ENCODE measurements at places on chromosomes 3 and 15. TPM values are rescaled to one million over a fixed set of nuclear protein-coding genes. Genes with fewer than 3 reads are reported as not detected.

Gene AMOTL2
- 197 TPM for total RNA-seq

Gene SLC7A14
- total RNA-seq = not detected

Gene FBXO40
- 0.05 TPM for total RNA-seq

Gene C15orf62
- total RNA-seq = 0.27 TPM

Gene EPM2AIP1
- 7.2 TPM for total RNA-seq

Gene XIRP1
- not detected for total RNA-seq

DNA sequence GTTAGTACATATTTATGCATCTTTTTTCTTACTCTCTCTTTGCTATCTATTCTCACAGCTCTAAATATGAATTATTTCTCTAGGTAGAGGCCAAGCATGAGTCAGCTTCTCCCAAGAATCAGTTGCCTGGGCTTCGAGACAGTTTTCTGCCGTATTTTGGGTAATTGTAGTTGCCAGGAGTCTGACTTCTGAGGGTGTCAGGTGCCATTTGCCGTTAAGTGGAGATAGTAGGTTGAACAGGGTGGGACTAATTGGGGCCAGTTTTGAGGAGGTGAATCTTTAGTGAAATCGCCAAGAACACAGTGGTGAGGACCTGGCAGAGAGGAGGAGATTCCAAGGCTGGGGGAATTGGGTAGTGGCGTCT, 7.8 kb upstream of the NRROS start:
- DNase-seq = no peak

DNA sequence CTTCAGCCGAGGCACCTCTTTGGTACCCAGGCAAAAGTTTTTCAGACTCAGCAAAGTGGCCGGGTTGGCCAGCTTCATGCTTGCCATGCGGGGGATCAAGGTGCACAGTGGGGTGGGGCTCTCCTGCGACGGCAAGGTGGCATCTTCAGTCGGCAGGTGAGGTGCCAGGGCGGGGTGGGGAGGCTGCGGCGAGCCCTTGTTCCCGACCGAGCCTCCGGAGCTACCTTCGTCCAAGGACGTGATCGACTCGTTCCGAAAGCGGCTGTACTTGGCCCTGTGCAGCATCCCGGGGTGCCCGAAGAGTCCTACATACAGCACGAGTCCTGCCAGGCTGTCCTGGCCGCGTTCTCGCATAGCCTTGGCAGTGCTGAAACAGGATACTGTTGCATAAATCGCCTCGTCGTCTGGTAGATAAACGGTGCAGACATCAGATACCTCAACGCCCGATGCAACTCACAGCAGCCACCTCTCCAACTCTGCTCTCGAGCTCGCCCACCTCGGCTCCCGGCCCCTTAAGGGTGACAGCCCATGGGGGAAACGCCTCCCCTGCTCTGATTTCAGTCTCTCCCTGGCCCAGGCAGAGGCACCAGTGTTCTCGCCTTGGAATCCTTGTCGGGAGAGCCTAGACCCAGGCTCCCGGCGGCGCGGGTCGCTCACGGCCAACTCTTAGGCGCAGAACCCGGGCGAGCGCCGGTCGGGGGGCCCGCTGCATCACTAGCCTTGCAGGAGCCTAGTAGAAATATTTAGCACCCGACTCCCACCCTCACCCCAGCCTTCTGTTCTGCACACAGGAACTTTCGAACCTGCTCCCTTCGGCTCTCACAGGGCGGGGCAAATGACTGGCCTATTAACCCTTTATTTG, 826 bp downstream of the SHC4 start:
- no peak for DNase-seq

- no peak for DNase-seq
These were observed 172.6 kb upstream of the CHL1 start for GRCh38 chr3:24006-24405.

GRCh38 chr3:174869448-174869847, 10.3 kb downstream of the NAALADL2 start:
- no peak for DNase-seq

- DNase-seq = no peak
These were observed 20.9 kb downstream of the SYN2 start for GRCh38 chr3:12024959-12025570.

- peak; percentile 26 for DNase-seq
These were observed 21.2 kb downstream of the PXK start for GRCh38 chr3:58353722-58354553.

DNA sequence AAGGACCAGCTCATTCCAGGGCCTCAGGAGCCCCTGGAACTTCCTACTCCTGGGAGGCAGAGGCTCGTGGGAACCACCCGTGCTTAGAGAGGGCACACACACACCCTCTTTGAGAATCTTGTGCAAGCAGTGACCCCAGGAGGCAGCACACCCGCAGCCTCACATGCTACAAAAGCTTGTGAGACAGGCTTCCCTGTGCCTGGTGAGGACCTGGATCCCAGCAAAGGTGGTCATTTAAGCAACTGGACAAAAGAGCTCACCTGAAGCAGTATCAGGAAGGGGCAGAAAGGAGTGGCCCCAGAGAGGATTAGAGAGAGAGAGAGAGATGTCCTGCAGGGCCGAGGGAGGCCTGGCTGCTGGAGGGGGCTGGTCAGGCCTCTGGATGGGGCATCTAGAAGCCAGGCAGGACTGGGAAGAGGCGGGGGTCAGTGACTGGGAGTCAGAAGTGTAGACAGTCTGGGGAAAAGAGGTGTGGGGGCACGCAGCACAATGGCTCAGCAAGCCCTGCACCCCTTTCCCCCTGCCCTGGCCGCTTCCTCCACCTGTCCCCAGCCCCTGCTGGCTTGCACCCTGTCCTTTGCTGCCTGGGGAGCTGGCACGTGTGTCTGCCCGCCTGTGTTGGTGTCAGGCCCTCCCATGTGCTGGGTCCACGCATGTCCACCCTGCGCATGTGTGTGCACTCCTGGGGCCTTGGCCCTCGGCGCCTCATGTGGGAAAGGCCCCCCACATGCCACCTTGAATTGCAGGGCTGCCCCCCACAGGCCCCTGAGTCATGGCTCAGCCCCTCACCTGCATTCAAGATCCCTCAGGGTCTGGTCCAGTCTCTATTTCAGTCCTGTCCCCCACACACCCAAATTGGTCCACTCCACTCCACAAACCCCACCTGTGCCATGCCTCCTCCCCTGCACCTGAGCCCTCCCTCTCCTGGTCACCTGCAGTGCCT, 36.9 kb downstream of the TSPAN3 start:
- no peak for DNase-seq

GRCh38 chr15:96350934-96351724, 20.6 kb downstream of the NR2F2 start:
- no peak for DNase-seq

GRCh38 chr3:134325061-134325705, 49.1 kb downstream of the AMOTL2 start:
- DNase-seq = peak; percentile 35

DNA sequence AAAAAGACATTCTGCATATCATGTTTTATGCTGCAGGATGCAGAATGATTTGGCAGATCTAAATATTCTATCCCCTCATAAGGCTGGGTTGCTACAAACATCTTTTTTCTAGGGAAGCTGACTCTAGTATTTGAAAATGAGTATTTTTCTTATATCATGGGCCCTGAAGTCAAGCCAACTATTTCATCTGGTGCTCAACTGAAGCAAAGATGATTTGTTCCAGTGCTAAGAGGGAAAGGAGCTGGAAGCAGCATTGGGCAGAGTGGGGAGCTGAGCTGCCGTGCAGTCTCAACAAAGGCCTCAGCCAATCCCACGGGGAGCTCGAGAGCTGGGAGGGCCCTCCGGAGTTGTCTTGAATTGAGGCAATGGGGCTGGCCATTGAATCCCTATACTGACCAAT, 155.3 kb upstream of the SLCO3A1 start:
- DNase-seq = no peak

DNA sequence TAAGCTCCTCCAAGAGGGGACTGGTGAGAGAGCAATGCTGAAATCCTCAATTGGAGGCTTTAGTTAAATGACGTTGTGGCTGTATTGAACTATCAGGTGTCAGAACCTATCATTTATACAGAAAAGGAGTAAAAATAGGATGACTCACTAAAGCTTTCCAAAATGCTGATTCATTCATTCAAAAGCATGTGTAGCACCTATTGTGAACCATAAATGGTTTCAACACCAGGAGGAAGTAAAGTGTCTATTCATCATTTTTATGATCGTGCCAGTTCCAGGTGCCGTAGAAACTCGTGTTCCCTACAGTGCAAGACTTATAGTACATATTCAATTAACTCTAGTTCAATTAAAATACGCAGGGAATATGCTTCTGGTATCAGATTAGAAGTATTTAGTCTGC, 66.5 kb upstream of the ARRDC4 start:
- DNase-seq = peak; percentile 10

- no peak for DNase-seq
These were observed 143.4 kb upstream of the KBTBD8 start for GRCh38 chr3:66854601-66855151.

DNA sequence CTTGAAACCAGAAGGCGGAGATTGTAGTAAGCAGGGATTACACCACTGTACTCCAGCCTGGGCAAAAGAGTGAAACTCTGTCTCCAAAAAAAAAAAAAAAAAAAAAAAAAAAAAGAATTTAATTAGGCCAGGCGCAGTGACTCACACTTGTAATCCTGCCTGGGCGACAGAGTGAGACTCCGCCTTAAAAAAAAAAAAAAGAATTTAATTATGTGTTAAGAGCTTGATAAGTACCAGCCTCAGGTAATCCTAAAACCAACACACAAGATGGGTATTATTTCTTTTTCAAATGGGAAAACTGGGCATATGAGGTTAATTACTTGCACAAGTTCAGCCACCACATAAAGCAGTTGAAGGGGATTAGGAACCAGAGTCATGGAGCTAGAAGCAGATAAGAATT, 49.0 kb downstream of the PBRM1 start:
- peak; percentile 36 for DNase-seq

GRCh38 chr3:193756536-193756935, 163.5 kb downstream of the OPA1 start:
- DNase-seq = no peak

DNA sequence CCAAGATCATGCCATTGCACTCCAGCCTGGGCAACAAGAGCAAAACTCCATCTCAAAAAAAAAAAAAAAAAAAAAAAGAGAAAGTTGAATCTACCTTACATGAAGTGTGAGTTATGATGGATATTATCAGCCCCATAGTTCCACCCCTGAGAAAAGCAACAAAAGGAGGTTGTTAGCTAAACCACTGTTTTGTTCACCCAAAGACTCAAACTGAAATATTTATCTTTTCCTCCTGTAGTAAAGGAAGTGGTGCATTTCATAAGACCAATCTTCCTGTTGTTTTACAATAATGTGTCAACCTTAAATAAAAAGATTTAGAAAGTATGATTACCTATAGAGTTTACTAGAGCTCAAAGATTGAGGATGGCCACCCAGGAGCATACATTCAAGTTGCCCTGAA, 18.7 kb upstream of the TRMT10C start:
- DNase-seq = no peak

DNA sequence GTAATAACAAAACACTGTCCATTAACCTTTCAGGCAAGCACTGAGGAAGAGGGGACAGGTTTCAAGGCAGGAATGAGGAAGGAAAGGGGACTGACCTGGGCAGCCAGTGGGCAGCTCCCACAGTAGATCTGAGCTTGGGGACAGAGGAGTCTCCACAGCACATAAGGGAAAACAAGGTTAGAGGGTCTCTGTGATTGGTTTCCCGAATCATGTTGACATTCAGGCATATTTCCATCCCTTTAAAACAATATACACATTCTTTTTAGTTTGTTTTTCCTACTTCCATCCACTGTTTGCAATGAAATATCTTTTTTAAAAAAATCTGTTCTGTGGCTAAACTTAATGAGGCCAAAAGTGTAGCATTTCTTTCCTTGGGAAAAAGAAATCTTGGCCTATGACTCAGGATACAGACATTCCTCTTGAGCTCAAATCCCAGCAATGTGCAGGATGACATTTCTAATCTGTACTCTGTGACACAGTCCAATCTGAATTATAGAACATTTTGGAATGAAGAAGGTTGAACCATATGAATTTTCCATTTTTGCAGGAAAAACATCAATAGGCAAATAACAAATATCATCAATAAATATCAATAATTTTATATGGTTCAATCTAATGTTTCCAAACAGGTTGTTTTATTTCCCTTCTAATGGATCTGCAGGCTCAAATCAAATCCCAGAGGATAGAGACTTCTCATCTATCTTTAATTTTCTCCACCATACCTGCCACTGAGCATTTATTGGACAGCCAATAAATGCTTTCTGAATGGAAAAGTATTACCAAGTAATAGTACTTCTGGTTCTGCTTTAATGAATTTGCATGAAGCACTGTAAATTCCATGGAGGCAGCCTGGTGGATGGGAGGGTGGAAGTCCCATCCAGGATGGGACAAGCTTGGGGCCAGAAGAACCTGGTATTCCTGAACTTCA, 54.1 kb downstream of the ITGB5 start:
- DNase-seq = peak; percentile 89

DNA sequence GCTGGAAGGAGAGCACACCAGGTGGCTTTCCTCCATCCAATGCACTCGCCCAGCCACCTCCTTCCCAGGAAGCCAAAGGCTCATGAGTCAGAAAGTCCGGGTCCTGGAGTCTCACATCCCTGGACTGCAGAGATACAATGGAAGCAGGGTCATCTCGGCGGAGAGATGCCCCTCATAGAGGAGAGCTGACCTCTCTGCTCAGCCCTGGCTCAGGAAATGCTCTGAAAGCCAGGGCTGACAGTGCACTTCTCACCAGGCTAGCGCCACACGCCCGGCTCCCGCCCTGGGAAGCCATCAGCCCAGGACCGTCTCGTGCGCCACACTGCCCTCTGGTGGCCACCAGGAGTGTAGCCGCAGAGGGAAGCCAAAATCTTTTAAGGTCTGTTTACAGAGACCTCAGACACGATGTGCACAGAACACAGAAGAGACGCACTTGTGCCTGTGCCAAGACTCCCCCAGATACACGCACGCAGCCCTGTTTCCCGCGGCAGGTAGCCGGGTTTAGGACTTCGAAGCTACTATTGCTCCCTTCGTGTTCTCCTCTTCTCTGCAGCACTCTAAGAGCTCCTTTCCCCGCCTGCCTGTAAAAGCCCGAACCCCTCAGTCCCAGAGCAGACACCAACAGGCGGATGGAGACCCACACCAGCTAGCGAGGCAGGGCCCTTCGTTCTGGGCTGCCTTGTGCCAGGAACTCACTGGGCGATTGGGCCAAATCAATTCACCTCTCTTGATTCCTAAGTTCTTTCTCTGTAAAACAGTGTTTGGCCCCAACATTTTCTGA, 9.7 kb downstream of the NTRK3 start:
- DNase-seq = peak; percentile 62

DNA sequence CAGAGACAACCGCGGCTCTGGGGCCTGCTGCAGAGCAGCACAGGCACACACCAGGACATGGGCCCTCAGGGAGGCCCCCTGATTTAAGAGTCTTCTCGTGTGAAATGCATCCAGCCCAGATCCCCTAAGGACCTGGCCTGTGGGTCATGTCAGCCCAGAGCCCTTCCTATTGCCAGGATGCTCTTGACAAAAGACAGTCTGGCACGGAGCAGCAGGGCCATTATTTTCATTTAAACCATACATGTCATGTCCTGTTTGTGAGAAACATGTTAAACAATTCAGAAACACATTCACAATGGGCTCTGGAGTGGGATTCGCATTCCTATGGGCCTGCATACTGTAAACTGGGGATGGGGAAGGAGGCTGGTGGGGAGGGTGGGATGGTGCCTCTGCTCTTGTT, 367.4 kb upstream of the WNT5A start:
- DNase-seq = no peak

GRCh38 chr3:65004306-65004705, 316.5 kb upstream of the ADAMTS9 start:
- no peak for DNase-seq

Measured in HT1080 (cell line).